ENCODE measurements at places on chromosomes 1 and 21. TPM values are rescaled to one million over a fixed set of nuclear protein-coding genes. Genes with fewer than 3 reads are reported as not detected.

GRCh38 chr1:89552471-89553081 is 27.9 kb downstream of the LRRC8B start:
- peak; percentile 39 for DNase-seq

DNA sequence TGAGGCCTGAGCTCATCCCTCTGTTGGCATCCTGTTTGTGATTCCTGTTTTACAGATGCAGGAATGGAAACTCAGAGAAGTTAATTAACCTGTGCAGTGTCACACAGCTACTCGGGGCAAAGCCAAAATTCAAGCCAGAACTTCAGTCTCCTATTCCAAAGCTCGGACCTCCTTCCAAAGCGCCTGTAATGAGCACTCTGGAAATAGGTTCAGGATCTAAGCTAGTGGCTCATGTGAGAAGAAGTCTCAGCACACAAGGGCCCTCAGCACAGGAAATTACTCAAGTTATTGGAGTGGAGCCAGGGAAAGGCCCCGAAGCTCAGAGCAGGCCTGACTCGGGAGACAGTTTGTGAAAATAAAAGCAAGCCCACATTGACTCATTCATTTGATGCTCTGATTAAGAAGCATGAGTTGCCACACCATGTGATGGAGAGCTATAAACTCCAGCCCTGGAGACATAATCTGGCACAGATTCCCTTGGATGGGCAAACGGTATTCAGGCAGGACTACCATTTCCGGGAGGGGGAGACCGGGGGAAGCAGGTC is 50.6 kb upstream of the LYST start:
- DNase-seq: peak; percentile 98

DNA sequence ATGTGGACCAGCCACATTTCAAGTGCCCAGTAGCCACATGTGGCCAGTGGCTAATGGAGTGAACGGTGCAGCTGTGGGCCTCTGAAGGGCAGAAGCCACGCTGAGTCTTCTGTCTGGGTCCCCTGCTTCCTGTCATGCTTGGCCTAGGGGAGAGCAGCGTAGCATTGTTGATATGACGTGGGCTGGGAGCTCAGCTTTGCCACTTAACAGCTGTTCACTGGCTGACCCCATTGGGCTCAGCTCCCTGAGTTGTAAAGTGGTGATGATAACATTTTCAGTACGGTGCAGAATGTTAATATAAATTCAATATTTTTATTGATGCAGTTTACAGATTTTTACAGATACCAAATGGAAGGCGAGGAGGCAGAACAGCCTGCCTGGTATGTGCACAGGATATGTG is 4.5 kb downstream of the PODN start:
- no peak for DNase-seq

TMEM53 gene
- 5.9 TPM for total RNA-seq

FCGR1A gene
- not detected for total RNA-seq

GRCh38 chr1:77605246-77606026 is 77.0 kb downstream of the ZZZ3 start:
- peak; percentile 33 for DNase-seq

DNA sequence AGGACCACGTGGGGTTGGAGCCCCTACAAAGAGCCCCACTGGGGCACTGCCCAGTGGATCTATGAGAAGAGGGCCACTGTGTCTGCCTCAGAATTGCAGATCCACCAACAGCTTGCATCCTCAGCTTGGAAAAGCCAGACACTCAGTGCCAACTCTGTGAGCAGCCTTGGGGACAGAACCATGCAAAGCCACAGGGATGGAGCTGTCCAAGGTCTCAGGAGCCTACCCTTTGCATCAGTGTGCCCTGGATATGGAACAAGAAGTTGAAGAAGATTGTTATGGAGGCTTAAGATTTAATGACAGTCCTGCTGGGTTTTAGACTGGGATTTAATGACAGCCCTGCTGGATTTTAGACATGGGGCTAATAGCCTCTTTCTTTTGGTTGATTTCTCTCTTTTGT is 1670.9 kb downstream of the PLA2G4A start:
- peak; percentile 10 for DNase-seq

DNA sequence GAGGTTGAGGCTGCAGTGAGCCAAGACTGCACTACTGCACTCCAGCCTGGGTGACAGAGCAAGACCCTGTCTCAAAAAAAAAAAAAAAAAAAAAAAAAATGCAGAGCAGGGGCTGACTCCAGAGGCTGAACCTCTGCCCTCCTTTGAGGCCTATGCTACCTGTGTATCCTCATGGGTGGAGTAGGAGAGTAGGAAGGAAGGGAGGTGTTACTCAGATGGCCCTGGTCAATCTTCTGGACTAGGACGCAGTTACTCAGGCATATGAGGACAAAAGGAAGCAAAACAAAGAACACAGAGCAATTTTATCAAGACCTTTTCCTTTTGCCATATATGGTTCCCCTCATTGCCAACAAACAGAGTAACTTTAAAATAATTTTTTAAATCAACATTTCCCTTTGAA is 35.2 kb downstream of the TGFBR3 start:
- peak; percentile 51 for DNase-seq

KCNQ4 gene
- not detected for total RNA-seq

DNA sequence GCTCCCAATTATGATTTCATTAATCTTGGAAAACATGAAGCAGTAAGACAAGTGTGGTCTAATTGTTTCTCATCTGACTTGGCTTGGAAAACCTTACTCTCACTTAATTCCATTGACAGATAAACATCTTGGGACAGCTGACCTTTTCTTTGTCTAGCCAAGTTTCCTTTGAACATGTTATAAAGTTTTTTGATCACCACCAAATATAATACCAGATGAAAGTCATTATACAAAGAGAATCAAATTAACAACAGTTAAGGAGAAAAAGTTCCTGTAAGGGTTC is 50.2 kb downstream of the ALG14 start:
- DNase-seq: peak; percentile 63

DNA sequence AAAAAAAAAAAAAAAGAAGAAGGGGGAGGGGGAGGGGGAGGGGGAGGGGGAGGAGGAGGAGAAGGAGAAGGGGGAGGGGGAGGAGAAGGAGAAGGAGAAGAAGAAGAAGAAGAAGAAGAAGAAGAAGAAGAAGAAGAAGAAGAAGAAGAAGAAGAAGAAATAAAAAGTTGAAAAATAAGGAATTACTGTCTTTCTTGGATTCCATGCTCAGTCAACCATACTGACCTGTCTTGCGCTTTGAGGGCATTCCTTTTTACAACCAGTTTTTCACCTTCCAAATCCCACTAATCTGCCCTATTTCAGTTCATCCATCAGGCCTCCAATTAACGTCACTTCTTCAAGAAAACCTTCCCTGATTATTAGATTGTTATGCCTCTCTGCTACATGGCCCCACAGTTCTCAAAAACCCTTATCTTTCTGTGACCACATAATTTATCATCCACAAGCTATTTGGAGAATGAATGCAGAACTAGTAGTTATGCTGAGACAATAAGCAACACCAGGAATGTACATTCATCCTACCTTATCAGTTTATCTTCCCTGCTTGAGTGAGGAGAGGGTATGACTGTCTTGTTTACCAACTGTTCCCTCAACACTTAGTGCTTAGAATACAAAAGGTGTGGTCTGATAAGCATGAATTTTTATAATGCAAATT is 57.5 kb upstream of the GUCA2A start:
- DNase-seq: no peak

GRCh38 chr1:151277249-151277648 is 4.8 kb upstream of the ZNF687 start:
- DNase-seq: no peak

DNA sequence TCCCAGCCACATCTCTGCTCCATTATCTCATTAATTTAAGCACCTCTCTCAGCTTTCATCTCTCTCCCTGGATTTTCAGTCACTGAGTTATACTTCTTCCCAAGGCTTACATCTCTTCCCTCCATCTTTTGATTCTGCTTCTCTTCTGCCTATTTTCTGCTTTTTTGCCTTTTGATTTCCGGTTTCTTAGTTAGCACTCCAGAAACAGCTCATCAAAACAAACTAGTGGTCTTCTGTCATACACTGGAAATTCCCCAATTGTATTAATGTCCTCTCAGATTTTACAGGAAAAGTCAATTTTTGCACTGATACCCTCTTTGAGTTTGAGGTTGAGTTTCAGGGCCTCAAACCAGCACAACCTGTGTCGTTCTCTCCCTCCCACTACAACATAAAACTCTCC is 1.5 kb downstream of the LCE3E start:
- no peak for DNase-seq

DNA sequence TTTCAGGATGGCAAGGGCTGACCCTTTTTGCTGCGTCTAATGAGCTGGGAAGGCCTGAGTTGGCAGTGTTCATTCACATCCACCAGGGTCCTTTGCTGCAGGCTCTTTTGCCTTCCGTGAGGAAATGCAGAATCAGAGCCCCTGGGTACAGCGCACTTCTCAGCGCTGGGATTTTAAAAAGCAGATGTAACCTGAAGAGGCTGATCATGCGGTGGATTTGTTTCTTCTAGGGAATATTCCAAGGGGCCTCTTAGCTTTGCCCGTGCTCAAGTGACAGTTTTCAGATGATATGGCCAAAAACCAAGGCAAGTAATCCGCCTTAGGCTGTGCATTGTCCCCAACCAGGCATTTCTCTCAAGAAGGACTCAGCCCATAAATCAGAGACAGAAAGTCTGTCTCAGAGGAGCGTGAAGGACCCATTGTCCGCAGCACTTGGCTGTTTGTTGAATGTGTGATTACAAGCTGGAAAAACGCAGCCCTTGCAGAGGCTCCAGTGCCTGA is 237.6 kb downstream of the PTPRC start:
- DNase-seq: no peak

- DNase-seq: no peak
These were observed 142.7 kb upstream of the CSF3R start for GRCh38 chr1:36625253-36625934.

GRCh38 chr21:42833439-42833815 is 45.9 kb downstream of the WDR4 start:
- peak; percentile 55 for DNase-seq

Measured in dermis blood vessel endothelial cell (primary cell).